Frontal cortex (tissue), 4 donors: ENCODE measurements at places on chromosomes 1 and 21. TPM values are rescaled to one million over a fixed set of nuclear protein-coding genes. Genes with fewer than 3 reads are reported as not detected.

GRCh38 chr21:43274022-43274945, 105.5 kb downstream of the CRYAA start:
- DNase-seq = no peak

DNA sequence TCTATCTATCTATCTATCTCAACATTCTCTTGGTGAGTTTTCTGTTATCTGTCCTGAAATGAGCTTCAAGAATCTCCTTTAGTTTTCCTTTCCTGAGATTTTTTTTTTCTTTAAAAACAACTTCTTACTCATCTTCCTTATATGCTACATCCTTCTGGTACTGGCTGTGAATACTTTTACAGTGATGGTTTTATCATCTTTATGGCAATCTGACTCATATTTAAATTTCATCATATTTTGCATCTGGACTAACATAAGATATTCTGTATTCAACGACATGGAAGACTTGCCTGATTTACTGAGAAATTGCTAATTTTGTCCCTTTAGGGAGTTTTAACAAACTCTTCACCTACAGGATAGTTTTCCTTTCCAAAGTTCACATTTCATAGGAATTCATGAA, 33.0 kb downstream of the PDE4B start:
- DNase-seq = no peak

- DNase-seq = no peak
Measured at GRCh38 chr1:4597020-4597419, 57.4 kb upstream of the AJAP1 start.

DNA sequence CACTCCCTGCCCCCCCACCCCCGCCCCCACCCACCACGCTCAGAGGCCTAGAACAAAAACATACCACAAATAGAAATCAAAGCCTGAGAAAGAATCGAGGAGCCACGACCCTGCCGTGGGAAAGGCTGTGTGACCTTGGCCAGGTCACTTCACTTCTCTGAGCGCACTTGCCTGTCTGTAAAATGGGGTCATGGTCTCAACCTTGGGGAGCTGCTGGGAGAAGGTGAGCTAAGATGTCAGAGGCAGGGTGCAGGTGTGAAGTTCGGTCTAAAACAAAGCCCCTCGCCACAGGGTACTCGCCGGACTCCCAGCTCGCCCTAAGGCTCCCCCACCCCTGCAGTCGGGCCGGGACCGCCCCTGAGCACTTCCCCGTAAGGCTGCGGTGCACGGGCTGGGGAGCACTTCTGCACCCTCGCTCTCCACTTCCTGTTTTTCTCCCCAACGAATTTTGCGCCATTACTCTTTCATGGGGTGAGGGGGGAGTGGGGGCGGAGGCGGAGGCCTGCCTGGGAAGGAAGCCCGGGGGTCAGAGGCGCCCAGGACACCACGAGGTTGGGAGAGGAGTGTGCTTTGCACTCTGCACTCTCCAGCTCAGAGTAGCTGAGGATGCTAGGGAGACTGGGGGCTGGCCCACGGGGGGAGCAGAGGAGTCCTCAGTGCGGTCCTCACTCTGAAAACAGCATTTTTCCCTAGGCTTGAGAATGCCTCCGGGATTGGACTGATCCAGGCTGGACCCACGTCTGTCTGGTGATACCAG, 21.9 kb upstream of the PIK3CD start:
- no peak for DNase-seq

- no peak for DNase-seq
Measured at GRCh38 chr1:204359131-204359473, 627 bp downstream of the PLEKHA6 start.

DNA sequence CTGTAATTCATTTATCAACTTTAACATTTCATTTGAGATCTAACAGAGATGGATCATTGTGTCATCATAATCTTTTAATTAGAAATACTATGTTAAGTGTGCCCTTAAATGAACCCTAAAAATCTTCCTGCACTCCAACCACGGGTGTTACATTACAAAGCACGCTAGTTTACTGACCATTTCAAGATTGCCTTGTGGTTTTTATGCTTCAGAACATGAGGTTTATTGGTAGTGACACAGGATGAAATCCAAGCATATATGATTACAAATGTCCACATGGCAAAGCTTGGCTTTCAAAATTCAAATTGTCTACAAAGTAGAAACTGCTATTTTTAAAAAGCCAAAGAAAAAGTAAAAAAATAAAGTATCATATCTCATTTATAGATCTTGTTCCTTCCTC, 190.4 kb upstream of the USP25 start:
- no peak for DNase-seq

GRCh38 chr1:171772312-171772711, 9.1 kb upstream of the METTL13 start:
- DNase-seq = no peak

GRCh38 chr1:224805889-224806288, 123.6 kb upstream of the DNAH14 start:
- no peak for DNase-seq

GRCh38 chr1:204997591-204998355, 45.2 kb upstream of the CNTN2 start:
- DNase-seq = no peak

DNA sequence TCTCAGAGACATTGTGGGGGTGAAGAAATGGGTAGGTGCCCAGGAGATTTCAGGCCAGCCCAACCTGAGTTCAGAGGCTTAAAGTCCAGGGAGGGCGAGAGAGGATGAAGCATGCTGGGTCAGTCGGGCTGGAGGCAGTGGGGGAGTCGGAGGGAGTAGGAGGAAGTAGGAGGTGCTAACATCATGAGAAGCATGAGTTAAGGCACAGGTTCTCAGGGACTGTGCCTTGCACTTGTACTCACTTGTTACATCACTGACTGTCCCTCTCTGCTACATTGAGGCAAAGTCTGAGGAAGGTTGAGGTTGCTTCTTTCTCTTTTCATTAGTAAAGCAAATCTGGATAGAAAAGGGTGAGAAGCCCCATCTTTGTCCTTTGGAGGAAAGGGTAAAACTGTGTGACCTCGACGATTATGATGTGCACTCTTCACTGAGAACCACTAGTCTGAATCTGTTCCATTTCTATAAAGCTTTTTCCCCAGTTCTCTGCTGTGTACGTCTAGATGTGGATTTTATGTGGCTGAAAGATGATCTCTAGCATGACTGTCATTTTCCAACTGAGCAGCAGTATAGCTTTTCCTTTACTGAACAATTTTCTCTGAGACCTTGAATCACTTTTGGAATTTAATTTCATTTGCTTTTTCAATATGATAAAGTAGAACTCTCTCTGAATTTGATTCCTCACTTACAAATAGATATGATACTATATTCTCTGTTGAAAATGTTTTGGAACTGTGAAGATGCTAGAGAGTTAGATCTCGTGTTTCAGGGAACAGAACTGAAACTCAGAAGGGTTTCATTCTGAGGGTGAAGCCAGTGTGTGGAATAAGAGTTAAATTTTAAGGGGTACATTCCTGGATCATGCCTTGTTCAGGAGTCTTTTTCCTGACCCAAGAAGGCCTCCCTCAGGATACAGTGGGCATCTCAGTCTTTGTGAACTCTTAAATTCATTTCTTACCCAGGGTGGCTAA, 94.6 kb downstream of the FGGY start:
- DNase-seq = no peak

GRCh38 chr1:55140137-55140536, 75.0 kb downstream of the USP24 start:
- no peak for DNase-seq

ACOT11 gene
- 1.2 TPM for total RNA-seq

HES3 gene
- not detected for total RNA-seq

RIPPLY3 gene
- not detected for total RNA-seq

LENEP gene
- total RNA-seq = 1.2 TPM

PTGS2 gene
- 2.4 TPM for total RNA-seq
